ENCODE measurements at places on chromosomes 11 and 22.

DNA sequence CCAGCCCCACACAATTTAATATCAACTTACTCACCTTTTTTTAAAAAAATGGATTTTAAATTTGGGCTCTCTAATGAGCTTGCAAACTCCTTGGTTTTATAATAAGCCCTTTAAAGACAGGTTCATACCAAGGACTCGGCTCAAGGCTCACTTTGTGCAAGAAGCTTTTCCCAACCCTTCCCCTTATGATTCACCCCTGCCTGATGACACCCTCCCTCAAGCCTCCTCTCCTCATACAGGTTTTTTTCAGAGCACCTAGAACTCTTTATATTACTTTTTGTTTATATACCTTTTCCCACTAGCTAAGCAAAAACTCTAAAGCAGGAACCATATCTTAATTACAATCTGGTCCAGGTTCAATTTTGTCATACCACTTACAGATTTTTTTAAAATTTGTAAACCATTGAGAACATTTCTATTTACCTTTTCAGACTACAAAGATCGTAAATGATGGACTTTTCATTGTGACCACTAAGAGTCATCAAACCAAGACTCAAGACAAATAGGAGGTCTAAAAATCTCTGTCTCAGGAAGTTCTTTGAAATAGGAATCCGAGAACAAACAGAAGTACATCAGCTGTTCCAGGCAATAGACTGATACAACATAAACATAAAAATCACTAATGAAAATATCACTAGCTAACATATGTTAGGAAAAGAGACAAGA lies 13.1 kb upstream of the EXPH5 start:
- DNase-seq, result no peak

DNA sequence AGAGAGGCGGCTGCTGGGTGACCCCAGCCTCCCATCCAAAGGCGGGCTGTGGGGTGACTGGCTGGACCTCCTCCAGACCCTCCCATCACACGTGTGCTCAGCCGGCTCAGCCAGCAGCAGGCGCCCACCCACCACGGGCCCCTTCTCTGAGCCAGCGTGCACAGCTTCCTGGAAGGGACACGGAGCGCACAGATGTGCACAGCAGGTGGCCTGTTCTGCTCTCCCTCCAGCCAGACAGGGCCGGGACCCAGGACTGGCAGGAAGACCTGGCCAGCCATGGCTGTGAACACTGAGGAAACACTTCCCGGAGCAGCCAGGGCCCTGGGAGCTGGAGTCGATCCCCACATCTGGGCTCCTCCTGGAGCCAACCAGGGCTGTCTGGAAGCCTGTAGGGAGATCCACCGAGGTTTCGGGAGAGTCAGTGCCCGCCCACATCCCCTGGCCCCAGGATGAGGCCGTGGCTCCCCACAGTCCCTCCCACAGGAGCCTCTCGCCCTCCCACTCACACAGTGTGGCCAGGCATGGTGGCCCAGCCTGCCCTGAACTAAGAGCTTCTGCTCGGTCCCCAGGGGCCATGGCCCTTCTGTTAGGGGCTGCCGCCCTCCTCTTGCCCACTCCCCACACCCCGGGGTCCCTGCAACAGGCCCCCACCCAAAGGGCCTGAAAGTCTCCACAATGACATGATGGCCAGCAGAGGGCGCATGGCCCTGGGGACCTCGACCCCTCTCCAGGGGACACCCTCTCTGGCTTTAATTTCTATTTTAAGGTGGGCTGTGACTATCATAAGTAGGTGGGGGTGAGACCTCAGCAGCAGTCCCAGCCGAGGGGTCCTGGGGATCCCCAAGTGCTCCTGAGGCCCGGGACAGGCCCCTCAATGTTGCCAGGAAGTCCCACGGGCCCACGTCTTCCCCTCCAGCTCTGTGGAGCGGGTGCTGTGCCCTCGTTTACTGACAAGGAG lies 90.6 kb upstream of the FGF3 start:
- DNase-seq, result no peak

- DNase-seq, result no peak
Measured at GRCh38 chr11:12646478-12646877, 27.7 kb upstream of the TEAD1 start.

- no peak for DNase-seq
Measured at GRCh38 chr11:3157381-3158130, 7.6 kb downstream of the OSBPL5 start.

DNA sequence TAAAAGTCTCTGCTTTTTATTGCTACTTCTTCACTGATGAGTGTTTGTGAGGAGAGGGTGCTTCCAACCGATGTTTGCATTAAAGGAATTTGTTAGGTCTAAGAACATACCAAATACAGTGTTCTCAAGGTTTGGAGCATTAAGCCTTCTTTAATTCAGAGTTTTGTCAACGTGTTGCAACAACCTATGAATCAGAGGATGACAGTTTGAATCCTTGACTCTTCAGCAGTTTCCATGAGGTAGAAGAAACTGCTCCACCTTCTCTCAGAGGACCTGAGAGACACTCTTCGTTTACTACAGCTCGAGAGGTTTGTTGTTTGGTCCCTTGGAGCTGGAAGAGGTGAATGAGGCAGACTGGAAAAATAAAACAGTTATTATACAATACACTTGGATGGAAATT lies 55.7 kb downstream of the NCAM1 start:
- no peak for DNase-seq

DNA sequence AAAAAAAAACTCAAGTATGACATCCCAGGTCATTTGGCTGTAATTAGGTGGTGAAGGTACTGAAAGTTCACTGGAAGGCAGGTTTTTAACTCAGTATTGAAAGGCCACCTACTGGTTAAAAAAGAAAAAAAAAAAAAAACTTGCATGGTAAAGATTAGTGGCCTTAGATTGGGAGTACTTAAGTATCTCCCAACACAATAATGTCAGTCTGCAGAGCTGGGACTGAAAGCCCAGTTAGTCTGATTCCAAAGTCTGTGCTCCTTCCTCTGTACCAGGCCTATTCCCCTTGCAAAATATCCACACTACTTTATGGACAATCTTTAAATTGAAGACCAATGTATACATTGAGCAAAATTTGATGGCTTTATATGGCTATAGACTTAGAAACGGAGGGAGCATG lies 85.5 kb downstream of the NOX4 start:
- DNase-seq, result no peak

- DNase-seq, result peak; percentile 78
Measured at GRCh38 chr11:116563028-116563711, 209.6 kb downstream of the BUD13 start.

GRCh38 chr11:94866231-94866822 lies 98.2 kb downstream of the AMOTL1 start:
- no peak for DNase-seq

- DNase-seq, result peak; percentile 95
Measured at GRCh38 chr11:94128746-94129511, at the start of gene PANX1. TSS of gene PANX1 (plus strand) at chr11:94128841. CDS start at chr11:94129313, 472 bp downstream.

- peak; percentile 76 for DNase-seq
Measured at GRCh38 chr11:102494216-102494615, 36.3 kb downstream of the MMP7 start.

GRCh38 chr11:80424012-80424695 lies 983.3 kb upstream of the TENM4 start:
- DNase-seq, result no peak

GRCh38 chr11:91421641-91422040 lies 803.0 kb upstream of the FAT3 start:
- DNase-seq, result no peak

DNA sequence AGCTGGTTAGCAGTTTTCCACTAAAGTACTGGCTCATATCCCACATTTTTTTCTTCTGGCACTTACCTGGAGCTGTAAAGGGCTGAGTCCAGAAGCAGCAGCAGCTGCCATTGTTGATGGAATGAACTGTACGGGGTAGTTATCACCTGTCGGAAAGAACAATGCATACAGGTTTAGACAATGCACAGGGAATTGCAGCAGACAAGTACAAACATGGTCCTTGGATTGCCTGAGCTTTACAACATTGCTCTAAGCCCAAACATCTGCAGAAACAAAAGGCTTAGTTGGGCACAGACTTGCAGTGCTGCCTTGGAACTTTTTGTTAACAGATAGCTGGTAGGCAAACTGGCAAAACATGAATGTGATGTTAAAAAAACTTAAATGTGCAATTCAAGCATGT lies 258.8 kb downstream of the SOX6 start:
- DNase-seq, result no peak

- peak; percentile 27 for DNase-seq
Measured at GRCh38 chr11:70618431-70619101, 220.2 kb downstream of the CTTN start.

- peak; percentile 82 for DNase-seq
Measured at GRCh38 chr22:45502215-45503049, at the start of gene FBLN1. TSS of gene FBLN1 (plus strand) at chr22:45502883. CDS start at chr22:45502986, 103 bp downstream.

GRCh38 chr22:30340911-30341685 lies 14.4 kb upstream of the TBC1D10A start:
- no peak for DNase-seq

DNA sequence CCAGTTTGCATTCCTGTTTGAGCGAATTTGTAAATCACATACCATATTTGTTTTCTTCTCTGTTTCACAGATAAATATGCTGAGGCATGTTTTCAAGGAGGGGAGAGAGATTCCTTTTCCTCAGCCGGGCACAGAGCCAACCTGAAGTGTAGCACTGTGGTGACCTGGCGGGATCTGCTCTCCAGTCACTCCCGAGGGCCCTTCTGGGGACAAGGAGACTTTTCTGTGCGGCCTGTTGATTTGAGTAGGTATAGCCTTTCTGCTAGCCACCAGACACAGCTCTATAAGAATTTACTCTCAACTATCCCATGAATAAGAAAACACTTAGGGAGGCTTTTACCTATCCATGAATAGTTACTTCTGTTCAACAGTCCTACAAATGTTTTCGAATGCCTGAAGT lies 63.5 kb upstream of the FDX1 start:
- peak; percentile 81 for DNase-seq

GRCh38 chr11:83063073-83063754 lies 8.5 kb downstream of the RAB30 start:
- peak; percentile 33 for DNase-seq

DNA sequence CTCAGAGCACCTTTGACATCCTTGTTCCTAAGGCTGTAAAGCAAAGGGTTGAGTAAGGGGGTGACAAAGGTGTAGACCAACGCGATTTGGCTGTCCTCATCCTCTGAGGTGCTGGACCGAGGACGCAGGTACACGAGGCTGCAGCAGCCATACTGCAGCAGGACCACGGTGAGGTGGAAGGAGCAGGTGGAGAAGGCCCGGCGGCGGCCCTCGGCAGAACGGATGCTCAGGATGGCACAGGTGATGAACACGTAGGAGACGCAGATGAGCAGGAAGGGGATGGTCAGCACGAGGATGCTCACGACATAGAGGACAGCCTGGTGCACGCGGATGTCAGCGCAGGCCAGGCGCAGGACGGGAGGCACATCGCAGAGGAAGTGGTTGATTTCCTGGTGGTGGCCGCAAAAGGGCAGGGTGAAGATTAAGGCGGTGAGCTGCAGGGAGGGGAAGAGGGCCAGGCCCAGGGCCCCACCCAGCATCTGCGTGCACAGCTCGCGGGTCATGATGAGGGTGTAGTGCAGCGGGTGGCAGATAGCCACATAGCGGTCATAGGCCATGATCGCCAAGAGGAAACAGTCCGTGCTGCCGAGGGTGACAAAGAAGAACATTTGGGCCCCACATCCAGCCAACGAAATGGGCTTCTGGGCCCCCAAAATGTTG lies 632 bp downstream of the OR10Q1 start:
- no peak for DNase-seq

DNA sequence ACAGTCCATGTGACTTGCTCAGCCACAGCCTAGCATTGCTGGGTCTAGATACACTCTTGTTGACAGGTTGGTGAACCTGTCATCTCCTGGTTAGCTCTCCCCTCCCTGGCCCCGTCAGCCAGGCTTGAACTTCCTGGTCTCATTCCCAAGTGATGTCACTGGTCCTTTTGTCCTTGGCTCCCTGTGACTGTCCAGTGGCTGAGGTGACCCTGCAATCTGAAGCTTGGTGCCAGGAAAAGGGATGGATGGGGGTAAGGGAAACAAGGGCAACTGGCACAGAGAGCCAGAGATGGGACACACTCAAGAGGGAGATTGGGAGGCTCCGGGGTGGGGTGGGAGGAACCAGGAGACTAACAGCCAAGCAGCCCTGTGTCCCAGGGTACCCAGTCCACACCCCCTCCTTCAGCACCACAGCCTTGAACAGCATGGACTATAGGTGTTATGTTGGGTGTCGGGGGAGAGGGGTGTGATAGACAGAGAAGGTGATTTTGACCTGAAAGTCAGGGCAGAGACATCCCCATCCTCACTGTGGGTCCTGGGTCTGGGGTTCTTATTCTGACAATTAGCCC lies 63.8 kb upstream of the THY1 start:
- DNase-seq, result no peak

GRCh38 chr11:131025421-131026125 lies 109.3 kb upstream of the SNX19 start:
- DNase-seq, result peak; percentile 19

DNA sequence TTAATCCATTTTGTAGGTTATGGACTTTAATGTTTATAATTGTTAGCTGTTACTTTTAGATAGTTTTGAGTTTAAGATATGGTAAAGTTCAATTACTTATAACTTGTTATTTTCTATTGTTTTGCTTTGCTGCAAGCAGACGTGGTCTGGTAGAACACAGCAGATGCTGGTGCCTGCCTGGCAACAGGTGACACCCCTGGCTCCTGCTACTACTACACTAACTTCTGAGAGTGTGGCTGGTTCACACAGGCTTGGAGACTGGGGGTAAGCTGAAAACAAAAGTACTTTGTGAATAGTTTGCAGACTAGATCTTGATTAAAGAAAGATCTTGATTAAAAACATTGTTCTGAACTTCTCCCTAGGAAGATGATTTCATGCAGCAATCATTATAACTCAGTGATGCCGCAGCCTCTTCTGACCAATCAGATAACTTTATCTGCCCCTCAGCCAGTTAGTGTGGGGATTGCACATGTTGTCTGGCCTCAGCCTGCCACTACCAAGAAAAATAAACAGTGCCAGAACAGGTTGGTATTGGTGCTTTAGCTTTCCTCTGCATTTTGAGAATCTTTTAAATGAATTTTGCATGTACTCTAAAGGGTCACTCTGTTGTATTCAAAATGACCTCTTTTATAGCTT lies 90.4 kb downstream of the HIPK3 start:
- DNase-seq, result peak; percentile 13

DNA sequence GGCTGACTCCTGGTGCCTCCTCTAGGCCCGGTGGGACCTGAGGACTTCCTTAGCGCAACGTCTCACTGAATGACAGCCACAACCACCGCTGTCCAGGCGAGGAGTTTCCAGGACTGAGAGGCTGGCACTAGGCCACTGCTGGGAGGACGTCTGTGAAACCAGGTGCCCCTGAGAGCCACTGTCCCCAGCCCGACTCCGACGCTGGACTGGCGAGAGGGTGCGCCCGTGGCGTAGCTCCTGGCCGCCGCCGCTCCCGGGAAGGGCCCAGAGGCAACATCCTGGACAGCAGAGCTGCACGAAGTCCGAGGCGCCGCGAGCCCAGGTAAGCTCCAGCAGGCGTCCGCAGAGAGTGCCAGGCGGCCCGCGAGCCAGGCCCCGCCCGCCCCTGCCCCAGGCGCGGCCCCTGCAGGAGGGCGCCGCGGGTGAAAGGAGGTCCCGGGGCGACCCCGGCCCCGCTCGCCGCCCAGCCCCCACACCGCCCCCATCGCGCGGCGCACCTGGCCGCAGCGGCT lies 525 bp downstream of the DGCR2 start:
- peak; percentile 67 for DNase-seq

GRCh38 chr22:45504373-45505341 lies 2.0 kb downstream of the FBLN1 start:
- peak; percentile 85 for DNase-seq
